Pons (tissue), 1 donor: ENCODE measurements at places on chromosomes 3 and 15.

- no peak for DNase-seq
Measured at GRCh38 chr3:30915782-30916181, 21.3 kb upstream of the GADL1 start.

- peak; percentile 54 for DNase-seq
Measured at GRCh38 chr15:48602358-48603122, 43.0 kb downstream of the FBN1 start.

- peak; percentile 49 for DNase-seq
Measured at GRCh38 chr15:83372434-83372891, 74.7 kb upstream of the SH3GL3 start.

DNA sequence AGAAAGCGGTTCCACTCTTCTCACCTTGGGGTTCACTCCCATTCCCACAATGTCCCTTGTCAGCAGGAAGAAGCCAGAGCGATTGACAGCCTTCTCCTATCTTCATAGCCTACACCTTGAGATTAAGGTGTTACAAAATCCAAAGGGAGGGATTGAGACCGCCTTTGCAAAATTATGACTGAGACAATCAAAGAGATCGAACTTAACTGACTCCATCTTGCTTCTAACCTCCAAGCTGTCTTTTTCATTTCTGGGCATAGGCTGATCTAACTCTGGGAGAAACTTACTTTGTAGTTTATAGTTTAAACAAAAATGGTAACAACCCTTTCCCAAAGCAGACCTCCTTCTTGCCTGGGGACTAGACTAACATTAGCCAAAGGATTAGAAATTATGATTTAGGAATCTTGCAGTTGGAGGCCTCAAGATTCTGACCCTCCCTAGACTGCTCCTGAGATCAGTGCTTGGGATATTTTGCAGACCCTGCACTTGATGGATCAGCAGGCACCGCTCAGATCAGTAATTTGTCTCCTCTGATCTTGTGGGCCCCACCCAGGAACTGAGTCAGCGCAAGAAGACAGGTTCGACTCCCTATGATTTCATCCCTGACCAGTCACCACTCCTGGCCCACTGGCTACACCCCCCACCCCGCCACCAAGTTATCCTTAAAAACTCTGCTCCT is 40.0 kb downstream of the PAQR5 start:
- DNase-seq: no peak

DNA sequence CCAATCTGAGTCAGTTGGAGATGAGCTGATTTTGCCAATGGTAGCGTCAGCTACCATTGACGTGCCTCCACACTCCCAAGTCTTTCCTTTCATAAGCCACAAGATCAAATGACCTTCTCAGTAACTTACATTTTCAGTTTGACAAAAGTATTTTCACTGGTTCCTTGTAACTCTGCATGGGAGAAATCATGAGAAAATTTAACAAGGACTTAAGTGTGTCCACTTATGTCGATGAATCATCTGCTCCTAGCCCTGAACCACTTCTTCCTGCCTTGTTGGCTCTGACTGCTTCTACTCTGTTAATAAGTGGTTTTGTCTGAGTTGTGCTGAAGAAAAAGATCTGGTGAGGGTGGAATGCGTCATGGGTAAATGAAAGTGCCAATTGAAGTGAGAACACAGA is 101.2 kb downstream of the NFKBIZ start:
- DNase-seq: no peak

DNA sequence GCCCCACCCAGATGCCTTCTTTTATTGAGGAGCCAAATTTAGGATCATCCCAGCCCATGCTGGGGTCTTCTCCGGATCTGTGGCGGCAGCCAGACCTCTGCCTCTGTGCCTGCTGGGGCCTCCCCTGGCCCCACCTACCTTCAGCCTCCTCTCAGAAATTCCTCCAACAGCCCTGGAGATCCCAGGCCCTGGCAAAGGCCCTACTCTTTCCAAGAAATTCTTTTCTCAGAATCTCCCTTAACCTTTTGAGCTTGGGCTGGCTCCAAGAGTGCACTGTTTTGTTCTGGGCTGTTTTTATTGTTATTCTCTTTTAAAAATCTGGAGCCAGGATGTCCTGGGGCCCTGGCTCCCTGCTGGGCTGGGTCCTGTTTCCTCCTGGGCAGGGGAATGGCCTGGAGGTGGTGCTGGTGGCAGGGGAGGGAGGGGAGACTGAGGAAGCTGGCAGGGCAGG is 57.8 kb downstream of the GRIP2 start:
- no peak for DNase-seq

GRCh38 chr15:58136731-58137130 is 1.4 kb upstream of the AQP9 start:
- DNase-seq: no peak

DNA sequence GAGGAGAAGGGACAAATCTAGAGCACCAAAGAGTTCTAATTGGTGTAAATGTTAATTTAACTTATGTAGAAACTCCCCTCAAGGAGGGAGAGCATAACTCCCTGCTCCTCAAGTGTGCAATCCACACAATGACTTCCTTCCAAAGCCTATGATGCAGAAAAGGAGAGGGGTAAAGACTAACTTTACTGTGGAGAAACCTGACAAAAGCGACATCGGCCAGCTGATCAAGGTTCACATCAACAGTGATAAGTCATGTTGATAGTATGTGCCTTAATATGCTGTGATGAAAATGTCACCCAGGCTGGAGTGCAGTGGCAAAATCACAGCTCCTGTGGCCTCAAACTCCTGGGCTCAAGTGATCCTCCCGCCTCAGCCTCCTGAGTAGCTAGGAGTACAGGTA is 76.5 kb downstream of the TFDP2 start:
- DNase-seq: no peak

DNA sequence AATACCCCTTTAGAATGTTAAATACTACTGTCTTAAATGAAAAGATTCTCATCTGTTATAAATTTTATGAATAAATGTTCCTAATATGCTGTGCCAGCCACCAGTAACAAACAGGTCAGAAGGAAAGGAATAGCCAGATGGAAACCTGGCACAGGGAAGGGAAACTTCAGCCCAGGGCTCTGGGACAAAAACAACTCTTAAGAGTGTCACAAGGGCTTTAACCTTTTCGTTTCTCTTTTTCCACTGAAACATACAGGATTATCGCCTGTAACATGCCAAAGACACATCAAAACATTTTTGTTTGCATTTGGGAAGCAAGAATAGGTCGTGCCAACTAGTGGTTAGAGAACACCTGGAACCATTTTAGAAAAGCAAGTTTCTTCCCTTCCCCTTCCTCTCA is 109.0 kb upstream of the NEDD4 start:
- peak; percentile 24 for DNase-seq

- DNase-seq: no peak
Measured at GRCh38 chr3:183927059-183927458, 42.4 kb upstream of the PARL start.

- DNase-seq: no peak
Measured at GRCh38 chr3:62154457-62155148, 218.7 kb downstream of the FEZF2 start.

DNA sequence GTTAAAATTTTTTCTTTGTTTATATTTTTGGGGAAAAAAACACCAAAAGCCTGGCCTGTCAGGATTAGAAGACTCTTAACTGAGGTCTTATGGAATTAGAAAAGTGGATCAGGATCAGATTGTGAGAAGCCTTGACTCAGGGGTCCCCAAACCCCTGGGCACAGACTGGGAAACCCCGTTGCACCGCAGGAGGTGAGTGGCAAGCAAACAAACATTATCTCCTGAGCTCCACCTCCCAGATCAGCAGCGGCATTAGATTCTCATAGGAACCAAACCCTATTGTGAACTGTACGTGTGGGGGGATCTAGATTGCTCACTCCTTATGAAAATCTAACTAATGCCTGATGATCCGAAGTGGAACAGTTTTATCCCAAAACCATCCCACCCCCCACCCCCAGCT is 117.2 kb downstream of the TCF12 start:
- DNase-seq: no peak

DNA sequence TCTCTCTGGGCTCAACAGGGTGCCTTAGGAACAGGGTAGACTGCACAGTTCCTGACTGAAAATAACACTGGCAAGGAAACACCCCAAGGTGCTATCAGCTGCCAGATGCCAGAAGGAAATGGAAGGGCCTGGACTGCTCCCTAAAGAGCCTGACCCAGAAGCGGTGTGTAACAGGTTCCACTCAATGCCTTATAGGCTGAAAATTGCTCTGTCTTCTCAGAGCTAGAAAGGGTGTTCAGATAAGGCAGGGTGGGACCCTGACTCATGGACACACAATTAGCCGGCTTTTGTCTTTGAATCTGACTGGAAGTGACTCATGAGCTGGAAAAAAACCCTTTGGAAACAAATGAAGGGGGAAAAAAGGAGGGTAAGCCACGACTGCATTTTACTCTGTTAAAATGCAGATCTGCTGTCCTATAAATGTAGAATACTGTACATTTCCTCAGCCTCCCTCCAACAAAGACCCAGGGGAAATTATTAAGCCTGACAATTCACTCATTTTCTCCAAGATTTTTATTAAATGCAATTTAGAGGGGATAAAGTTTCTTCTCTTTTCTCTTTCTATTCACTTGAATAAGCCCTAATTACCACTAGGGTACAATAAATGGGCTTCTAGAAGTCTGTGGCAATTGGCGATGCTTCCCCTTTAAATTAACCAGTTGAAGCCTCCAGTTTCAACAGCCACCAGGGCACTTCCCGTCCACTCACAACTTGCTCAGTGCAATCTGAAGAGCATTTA is 160.2 kb upstream of the TBL1XR1 start:
- DNase-seq: no peak

DNA sequence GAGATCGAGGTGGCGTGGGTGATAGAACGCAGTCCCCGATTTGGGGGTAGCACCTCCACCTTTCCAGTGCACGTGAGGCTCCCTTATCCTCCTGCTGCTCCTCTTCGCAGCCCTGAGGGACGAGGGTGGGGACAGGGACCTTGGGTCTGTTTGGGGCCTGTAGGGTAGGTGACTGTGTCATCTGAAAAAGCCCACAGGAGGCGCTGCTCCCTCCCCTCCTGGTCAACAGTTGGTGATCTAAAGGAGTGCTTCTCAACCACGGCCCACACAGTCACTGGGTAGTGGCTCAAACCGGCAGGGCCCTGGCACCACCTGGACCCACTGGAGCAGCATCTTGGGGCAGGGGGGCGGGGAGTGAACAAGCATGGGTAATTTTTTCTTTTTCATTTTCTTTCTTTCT is 7.1 kb downstream of the LRRK1 start:
- DNase-seq: no peak

DNA sequence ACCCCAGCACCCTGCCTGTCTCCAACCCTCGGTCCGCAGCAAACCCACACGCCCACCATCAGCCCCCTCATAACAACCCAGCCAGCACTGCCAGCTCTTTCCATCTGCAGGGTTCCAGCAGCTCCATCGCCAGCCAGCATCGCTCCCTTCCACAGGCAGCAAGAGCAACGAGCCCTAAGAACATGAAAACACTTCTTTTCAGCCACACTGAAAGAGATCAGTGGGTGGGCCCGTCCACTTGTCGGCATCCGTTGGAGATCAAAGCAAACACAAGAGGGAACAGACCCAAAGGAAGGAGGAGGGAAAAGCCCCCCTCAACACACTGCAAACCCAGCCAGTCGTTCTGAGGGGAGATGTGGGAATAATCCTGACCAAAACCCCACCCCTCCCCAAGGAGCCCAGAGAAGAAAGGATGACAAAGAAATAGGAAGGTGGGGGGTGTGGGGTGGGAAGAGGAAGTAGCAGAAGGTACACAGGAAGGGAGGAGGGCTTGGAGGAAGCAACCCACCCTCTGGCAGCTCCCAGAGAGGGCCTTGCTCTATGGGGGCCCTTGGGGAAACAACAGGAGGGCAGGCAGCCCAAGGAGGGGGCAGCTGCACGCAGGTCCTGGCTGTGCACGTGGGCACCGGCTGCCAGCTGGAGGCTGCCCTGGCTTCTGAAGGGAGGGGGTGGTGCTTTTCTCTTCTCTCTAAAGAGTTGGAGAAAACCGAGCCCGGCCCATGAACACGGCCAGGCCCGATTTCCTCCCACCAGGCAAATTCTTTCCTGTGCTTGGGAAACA is 473.6 kb upstream of the PROK2 start:
- DNase-seq: no peak

DNA sequence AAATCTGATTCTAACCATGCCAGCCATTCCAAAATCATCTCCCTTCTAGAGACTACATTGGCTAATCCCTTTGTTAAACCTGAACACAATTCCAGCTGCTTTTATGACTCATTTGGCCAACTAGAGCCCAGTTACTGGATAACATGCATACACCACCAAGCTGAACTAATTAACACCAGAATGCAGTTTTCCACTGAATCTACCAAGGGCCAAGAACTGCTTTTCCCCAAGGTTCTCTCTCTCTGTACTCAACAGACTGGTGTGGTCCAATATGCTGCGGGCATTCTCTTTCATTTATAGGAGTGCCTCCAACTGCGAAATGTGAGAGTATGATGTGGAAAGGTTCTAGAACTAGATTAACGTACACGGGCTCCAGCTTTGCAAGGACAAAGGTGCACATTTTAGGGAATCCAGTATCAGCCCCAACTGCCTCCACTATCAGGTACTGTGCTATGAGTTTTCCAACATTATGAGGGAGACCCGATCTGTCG is 1.5 kb downstream of the CHSY1 start:
- DNase-seq: no peak

DNA sequence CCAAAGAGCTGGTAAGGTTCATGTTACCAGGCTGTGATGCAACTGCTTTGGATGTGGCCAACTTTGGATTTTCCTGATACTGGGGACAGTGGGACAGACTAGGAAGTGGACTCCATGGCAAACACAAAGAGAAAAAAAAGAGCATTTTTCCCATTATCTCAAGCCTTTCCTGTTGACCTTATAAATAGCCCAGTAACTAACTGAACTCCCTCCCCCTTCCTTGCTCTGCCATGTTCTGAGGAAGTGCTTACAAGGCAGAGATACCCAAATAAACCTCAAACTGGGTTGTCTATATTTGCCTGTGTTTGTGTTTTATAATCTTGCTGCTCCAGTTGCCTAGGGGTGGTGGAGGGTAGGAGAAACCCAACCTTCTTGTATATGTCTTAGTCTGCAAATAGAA is 27.3 kb upstream of the SLC9A9 start:
- peak; percentile 25 for DNase-seq

DNA sequence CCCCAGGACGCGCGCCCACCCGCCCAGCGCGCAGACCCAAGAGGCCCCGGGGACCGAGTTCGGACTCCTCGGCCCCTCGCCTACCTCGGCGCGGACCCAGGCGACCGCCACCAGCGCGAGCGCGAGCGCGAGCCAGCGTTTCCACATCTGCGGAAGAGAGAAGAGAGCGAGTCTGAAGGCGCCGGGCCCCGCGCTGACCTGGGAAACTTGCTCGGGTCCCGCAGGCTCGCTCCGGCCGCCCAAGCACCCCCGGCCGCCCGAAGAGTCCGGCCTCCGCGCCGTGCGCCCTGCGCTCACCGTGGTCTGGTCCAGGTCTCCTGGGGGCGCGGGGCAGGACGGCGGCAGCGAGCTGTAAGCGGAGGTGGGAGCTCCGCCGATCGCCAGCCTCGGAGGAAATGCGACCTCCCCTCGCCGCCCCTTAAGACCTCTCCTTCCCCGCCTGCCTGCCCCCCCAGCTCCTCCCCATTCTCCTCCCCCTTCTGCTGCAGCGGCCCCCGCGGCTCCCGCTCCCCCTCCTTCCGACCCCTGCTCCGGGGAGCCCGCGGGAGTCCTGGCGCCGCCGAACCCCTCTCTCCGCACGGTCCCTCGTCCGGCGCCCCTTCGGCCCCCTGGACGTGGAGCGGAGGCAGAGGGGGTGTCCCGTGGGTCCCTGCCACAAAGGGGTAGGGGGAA is at the start of gene FSTL1:
FSTL1 (minus strand) TSS at position 393 of the 672 bp plus-strand sequence; CDS start at position 147, 246 bp downstream.
- no peak for DNase-seq

GRCh38 chr3:114878114-114878839 is 268.8 kb downstream of the ZBTB20 start:
- peak; percentile 64 for DNase-seq

- no peak for DNase-seq
Measured at GRCh38 chr3:50483374-50483773, 20.1 kb downstream of the CACNA2D2 start.

- DNase-seq: no peak
Measured at GRCh38 chr3:135034891-135035440, 239.9 kb downstream of the EPHB1 start.
